Renal cortical epithelial cell (primary cell): ENCODE measurements at places on chromosomes 1 and 21. TPM values are rescaled to one million over a fixed set of nuclear protein-coding genes. Genes with fewer than 3 reads are reported as not detected.

Gene CFHR3
- not detected in 2 replicates for total RNA-seq

Gene SPAG17
- total RNA-seq: 1.4 and 14.6 TPM in 2 replicates

Gene FAM177B
- total RNA-seq: not detected in 2 replicates

Gene F13B
- total RNA-seq: not detected in 2 replicates

Gene ADAMTSL4
- 1.4 and 7.4 TPM in 2 replicates for total RNA-seq

Gene RHCE
- total RNA-seq: 0.15 and 1.2 TPM in 2 replicates

Gene NSL1
- 31.8 and 38.4 TPM in 2 replicates for total RNA-seq

Gene OR10Z1
- total RNA-seq: not detected in 2 replicates

Gene NCMAP
- total RNA-seq: 3.4 and 8.3 TPM in 2 replicates

Gene NCF2
- total RNA-seq: 4.6 and 102 TPM in 2 replicates

Gene CACNA1E
- 0.35 TPM in 1 of 2 replicates, not detected in the other for total RNA-seq
